ENCODE measurements at places on chromosomes 3 and 15. TPM values are rescaled to one million over a fixed set of nuclear protein-coding genes. Genes with fewer than 3 reads are reported as not detected.

The ARL6IP5 gene
- 61.3 TPM for total RNA-seq

The TMEM40 gene
- not detected for total RNA-seq

The CNTN6 gene
- total RNA-seq: 0.40 TPM

The ITIH1 gene
- not detected for total RNA-seq

The LPP gene
- 21.0 TPM for total RNA-seq

The BNIP2 gene
- total RNA-seq: 154 TPM

The UROC1 gene
- total RNA-seq: 0.05 TPM

The SYNPR gene
- total RNA-seq: not detected

The B4GALT4 gene
- total RNA-seq: 21.0 TPM

The NR2E3 gene
- total RNA-seq: not detected

The ACP3 gene
- total RNA-seq: 0.26 TPM

The DAPK2 gene
- 0.69 TPM for total RNA-seq

The ACOX2 gene
- total RNA-seq: 3.0 TPM

The GNL3 gene
- total RNA-seq: 199 TPM

The CTNNB1 gene
- total RNA-seq: 2,887 TPM

The WDR72 gene
- 2.3 TPM for total RNA-seq

The SPSB4 gene
- total RNA-seq: 0.08 TPM

The SMCO1 gene
- not detected for total RNA-seq

The ROPN1B gene
- total RNA-seq: 41.5 TPM

Data from SK-MEL-5 (cell line).